ENCODE measurements at places on chromosomes 6 and 20.

DNA sequence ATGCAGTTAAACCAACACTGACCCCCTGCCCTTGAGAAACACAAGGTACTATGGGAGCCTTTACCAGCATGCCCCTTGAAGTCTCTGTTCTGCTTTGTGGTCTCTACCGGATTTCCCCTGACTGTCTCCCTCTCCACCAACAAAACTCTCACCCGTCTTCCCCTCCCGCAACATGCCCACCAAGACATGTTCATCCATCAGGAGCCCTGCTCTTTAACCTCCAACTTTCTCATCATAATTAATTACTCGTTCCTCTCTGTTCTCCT, 1.1 kb downstream of the ZNF165 start:
- DNase-seq = peak; percentile 19

DNA sequence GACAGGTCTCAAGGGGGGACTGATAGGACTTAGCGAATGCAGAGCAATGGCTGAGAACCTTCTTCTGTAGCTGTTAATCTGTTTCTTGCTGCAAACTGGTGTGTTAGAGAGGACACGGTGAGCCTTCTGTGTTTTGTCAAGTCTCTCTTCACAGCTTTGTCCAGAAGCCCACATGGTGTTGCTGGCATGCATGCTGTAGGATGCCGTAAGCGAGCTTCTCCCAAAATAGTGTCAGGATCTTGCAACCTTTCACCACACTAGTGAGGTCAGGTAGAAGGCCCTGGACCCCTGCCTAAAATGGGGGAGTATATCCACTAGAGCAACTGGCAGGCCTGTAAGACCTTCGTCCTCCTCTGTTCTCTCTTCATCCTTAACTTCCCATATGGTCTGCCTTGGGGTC, 51.9 kb upstream of the GLP1R start:
- no peak for DNase-seq

DNA sequence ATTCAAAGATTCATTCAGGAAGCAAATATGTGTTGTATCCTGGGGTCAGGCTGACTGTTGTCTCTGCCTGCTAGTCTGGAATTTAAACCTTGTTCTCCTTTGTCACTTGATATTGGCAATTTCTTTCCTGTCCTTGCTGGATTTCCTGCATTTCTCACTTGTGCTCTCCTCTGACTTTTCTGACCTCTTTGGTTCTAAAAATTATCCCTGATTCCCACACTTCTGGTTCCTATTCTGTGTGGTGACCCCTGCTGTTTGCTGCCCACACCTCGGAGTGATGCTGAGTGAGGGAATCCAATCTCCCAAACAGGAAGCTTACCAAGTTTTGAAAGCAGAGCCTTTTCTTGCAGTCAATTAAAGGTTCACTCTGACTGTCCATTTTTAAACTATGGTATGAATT, 345.3 kb downstream of the CDKAL1 start:
- DNase-seq = no peak

DNA sequence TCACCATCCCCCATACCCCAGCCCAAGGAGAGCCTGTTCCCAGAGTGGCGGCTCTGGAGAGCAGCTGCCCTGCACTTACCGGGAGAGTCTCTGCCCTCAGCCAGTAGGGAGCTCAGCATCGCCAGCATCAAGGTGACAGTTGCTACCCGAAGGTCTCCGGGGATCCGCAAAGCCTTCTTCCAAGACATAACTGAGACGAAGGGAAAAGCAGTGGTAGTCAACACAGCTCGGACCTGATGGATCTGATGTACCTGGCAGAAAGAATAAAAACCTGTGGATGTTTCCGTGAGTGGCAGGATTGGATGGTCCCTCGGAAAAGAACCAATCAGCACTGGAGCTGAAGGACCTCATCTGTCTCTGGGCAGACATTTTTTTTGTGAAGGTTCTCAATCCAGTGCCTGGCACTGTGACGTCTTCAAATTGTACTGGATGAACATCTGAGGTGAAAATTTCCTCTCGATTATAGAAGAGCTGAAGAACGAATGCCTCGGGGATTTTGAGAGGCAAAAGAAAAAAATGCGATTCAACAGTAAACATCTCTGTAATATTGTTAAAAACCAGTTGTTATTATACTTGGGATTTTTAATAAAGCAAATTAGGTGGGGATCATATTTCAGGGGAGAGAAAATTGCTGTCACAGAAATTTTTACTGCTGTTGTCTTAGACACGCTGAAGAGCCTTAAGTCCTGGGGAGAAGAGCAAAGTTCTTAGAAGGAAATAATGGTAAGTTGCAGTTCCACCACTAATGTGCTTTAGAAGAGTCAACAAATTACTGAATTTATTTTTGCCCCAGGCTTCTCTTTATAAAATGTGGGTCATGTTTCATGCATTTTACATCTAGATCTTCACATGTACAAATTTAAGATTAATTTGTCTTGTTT, at the start of gene HLA-DQB1:
HLA-DQB1 (minus strand) TSS at position 238 of the 881 bp plus-strand sequence; CDS start at position 188, 50 bp downstream.
- peak; percentile 13 for DNase-seq

DNA sequence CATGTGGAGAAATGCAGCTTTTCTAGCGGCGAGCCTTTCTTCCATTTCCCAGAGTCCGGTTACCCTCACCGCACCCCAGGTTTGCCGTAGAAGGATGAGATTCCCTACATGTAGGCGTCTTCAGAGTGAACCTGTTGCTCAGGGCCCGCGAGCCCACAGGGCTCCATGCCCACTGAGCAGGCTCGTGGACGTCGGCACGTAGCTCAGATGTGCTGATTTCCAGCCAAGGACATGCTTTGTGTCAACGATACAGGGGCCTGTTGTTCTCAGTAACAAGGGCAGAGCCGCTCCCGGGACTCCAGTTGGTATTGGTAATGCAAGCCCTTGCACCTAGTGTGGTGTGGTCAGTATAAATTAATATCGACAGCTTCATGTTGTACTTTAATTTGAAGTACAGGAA, 159.6 kb downstream of the MTHFD1L start:
- DNase-seq = no peak

DNA sequence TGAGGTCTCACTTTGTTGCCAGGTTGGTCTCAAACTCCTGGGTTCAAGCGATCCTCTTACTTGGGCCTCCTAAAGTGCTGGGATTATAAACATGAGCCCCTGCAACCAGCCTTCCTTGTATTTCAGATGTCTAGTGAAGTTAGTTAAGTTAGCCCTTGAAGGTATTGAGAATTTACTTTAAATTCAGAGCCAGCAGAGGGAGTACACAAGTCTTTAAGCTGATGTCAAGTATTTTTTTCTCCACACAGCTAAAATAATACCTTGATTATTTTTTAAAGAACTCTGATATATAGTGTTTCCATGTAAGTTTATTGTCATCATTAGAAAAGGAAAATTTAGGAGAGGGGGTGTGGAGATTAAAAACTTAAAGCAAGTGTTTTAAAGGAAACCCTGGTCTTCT, 9.8 kb downstream of the FOXO3 start:
- no peak for DNase-seq

DNA sequence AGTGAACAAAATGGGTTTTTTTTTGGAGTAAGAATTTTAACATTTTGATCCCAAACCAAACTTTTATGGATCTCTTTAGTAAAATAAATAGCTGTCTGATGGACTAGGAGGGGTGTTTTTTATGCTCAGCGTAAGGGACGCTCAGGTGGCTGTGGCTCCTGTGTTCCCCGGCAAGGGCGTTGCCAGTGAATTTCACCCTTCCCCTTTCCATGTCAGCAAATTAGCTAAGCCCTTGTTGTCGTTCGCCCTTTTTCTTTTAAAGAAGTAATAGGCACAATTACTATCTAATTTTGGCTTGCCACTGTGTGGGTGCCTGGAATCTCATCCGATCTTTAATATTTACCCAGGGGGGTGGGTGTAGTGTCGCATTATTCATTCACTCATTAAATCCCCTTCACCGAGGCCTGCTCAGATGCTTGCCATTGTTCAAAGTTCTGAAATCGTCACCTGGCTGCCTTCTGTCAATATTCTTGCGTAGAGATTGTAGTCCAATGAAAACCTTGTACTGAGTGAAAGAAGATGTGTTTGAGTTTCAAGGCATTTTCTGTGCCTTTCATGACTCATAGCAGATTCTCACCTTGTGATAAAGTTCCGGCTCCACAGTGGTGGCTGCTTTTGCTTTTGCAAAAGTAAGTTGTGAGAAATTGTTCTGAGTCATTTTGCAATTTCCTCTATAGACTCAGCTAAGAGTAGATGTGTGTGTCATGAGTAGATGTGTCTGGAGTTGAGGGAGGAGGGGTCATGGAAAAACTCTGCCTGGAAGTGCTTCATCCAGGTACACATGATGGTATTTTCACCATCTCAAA, 40.0 kb upstream of the CLDN20 start:
- no peak for DNase-seq

DNA sequence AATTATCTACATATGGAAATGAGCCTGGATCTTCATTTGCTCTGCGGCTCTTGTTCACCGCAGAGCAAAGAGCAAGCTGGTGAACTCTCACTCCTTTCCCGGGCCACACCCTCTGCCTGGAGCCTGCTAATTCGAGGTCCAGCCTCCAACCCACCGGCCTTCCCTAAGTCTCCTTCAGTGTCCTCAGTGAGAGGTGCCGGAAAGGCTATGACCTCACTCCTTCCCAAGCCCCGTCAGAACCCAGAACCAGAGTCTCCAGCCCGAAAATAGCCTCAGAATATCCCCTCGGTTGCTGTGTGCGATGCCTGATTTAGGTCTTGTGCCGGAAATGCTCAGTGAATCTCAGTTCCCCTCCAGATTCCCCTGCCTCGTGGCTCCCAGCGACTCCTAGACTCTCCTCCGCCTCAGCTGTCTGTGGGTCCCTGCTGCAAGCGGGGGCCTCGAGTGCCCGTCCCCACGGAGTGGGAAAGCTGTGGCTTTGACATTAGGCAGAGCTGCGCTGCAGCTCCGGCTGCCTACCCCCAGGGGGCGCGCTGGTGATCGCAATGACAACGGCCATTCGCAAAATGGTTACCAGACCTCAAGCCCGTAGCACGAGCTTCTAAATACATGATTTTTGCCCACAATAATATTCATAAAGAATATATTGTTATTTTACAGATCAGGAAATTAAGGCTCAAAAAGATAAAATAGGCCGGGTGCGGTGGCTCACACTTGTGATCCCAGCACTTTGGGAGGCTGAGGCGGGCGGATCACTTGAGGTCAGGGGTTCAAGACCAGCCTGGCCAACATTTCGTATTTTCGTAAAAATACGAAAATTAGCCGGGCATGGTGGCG, 4.1 kb upstream of the BNIP5 start:
- DNase-seq = peak; percentile 71

DNA sequence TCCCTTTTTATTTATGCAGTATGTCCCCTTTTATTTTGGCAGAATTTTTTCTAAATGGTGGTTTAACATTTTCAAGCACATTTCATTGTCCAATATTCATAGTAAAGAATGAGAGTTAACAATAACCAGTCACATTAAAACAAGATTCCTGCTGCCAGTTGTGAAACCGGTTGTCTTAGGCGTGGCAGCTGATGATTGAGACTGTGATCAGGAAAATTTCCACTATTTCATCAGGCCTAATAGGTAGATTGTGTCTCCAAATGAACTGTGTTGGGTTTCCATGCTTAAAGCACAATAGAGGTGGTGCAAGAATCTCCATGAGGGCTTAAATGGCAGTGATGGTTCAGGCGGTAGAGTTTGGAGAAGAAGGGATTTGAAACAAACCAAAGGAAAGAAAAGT, 15.3 kb downstream of the PRDM1 start:
- no peak for DNase-seq

GRCh38 chr6:36691612-36692011, 6.0 kb upstream of the RAB44 start:
- no peak for DNase-seq

DNA sequence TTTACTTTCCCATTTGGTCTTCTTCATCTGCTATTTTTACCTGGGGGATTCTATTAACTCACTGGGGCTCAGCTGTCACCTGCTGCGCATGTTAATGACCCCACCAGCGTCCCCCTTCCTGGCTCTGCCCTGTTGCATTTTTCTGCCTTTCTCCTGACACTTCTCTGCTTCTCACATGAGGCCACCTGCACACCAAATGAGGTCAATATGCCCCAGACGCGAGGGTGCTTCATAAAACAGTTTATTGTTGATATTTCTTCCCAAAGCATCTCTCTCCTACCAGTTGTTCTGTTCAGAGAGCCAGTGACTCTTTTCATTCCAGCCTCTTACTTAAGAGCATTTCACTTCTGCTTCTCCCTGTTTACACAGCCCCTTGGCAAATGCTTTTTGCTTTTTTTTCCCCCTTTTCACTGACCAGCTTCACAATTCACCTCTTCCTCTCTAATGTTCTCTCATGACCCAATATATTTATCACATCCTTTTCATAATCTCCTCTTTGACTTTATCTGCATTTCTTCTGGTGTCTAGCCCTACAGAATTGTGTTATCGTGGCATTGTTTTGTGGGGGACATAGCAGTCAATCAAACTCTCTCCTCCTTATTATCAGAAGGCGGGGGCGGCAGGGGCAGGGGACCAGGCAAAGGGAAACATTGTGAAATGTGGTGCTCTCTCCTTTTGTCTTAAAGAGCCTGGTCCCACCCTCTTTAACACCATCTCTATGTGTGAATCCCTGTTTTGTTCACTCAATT, 545.8 kb upstream of the CITED2 start:
- no peak for DNase-seq

GRCh38 chr6:20952699-20953474, 418.6 kb downstream of the CDKAL1 start:
- DNase-seq = peak; percentile 16

- no peak for DNase-seq
Measured at GRCh38 chr6:149852180-149852579, 12.0 kb downstream of the LRP11 start.

- DNase-seq = no peak
Measured at GRCh38 chr6:30824698-30825097, 59.6 kb upstream of the DDR1 start.

GRCh38 chr6:110682460-110682853, 132.8 kb downstream of the CDK19 start:
- DNase-seq = peak; percentile 32

DNA sequence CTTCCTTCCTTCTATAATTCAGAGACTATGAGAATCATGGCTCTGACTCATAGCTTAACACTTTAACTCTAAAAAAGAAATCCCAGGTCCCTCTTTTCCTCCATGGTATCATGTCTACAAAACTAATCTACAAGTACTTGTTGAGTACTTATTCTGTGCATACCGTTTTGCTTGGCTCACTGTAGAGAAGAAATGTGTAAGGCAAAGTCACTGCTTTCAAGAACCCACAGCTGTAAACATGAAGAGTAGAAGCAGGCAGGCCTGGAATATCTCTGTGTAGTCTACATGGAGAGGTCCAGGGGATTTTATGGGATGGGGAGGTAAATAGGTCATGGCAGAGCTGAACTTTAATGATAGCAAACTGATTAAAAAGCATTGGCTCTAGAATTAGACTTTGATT, 13.8 kb downstream of the SPINT3 start:
- DNase-seq = no peak

- DNase-seq = no peak
Measured at GRCh38 chr6:147621263-147621662, 112.8 kb downstream of the SAMD5 start.

- no peak for DNase-seq
Measured at GRCh38 chr6:27617700-27618689, 145.1 kb upstream of the ZNF184 start.
